A549 (cell line): ENCODE measurements at places on chromosomes 3 and 15.

GRCh38 chr3:105823149-105823867, 45.5 kb downstream of the CBLB start:
- peak; percentile 65 for DNase-seq

GRCh38 chr15:81185631-81186295, 10.9 kb upstream of the IL16 start:
- DNase-seq, result no peak

- DNase-seq, result peak; percentile 74
Observed at GRCh38 chr15:69478259-69478781, 25.7 kb downstream of the RPLP1 start.

DNA sequence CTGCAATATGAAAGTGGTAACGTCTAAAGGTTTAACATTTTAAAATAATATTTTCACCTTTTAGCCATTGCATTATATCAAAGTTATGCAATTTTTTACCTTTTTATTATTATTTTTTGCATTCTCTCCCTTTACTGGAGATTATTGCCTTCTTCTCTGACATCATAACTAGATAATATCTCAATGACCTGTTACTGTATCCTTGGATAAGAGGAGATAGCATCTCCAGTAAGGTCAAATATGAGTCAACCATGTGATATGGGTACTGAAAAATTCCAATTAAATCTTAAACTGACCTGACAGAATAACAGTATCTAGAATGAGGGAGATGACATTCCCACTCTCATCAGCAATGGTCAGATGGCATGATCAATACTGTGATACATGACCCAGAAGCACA, 108.3 kb downstream of the ZBTB20 start:
- no peak for DNase-seq

- DNase-seq, result peak; percentile 11
Observed at GRCh38 chr3:140441006-140441405, 236.9 kb upstream of the TRIM42 start.

GRCh38 chr3:119883461-119884160, 101.7 kb downstream of the NR1I2 start:
- no peak for DNase-seq

GRCh38 chr3:44762170-44762677, 630 bp downstream of the KIF15 start:
- no peak for DNase-seq

DNA sequence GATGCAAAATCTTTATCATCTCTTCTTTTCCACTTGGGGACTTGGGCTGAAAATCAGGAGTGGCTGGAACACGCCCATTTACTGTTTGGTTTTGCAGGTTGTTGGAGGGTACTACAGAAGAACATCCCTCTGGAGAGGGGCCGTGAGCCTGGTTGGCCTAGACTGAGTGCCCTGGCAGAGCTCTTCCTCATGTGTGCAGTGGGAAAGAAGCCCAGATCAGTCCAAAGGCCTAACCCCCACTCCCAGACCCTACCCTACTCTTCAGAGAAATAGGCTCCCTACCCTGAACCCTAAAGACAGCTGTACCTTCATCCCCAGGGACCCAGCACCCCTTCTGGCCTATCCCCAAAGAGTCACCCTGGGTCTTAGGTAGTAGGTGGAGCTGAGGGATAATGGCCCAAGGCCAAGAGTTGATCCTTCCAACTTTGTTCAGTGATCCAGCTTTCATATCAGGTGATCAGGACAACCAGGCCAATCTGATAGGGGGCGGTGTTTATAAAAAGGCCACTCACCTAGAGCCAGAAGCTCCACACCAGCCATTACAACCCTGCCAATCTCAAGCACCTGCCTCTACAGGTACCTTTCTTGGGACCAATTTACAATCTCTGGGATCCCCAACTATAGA, at the start of gene CYP1A2:
Gene CYP1A2, plus strand, starts transcription at position 524 of the 625 bp plus-strand sequence. CDS start 894 bp downstream, outside the sequence.
- no peak for DNase-seq

GRCh38 chr15:68921926-68922325, 8.4 kb upstream of the SPESP1 start:
- DNase-seq, result no peak

DNA sequence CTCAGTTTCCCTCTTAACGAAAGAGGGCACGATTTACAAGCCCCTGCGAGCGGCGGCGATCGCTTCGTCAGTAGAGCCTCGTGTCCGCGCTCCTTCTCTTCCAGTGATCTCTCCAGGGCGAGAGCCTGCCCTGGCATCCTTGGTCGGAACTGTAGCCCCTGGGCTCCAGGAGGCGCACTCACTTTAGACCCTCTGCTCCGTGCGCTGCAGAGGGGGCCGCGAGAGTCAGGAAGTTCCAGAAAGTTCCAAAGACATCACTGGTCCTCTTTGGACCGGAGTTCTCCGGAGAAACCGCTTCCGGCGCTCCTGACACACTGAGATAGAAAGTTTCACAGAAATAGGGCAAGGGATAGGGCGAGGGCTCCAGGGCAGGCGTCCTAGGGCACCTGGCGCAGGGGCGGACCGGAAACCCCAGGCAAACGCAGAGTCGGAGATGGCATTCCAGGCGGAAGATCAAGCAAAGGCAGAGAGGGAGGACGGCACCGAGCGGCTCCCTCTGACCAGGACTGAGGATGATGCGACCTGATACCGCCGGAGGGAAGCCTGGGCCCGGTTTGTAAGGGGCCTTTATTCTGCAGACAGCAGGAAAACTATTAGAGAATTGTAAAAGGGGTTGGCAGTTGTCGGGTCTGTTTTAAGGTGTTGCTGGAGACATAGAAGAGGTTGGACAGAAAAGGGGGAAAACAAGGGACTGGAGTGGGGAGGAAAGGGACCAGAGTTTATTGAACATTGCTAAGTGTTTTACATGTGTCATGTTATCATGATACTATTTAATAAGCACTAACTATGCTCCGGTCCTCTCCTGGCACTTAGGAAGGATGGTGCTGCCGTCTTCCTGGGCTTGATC, 1.3 kb upstream of the CPEB1 start:
- DNase-seq, result no peak

- peak; percentile 77 for DNase-seq
Observed at GRCh38 chr15:66789029-66790025, 87.3 kb downstream of the SMAD6 start.

DNA sequence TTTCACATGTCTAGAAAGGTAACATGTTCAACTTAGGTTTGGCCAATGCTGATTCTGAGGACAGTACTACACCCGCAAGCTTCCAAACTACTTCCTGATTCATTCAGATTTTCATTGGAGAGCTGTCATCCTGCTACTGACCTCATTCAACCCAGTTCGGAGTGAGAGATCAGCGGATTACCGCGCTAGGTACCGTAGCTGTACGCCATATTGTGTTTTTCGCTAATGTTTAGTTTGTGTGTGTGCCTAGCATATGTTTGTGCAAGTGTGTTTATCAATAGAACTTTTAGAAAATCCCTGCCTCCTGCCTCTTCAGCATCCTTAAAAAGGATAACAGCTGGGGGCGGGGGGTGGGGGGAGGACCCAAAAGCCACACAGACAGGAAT, 1.1 kb downstream of the ZBTB20 start:
- DNase-seq, result peak; percentile 84

DNA sequence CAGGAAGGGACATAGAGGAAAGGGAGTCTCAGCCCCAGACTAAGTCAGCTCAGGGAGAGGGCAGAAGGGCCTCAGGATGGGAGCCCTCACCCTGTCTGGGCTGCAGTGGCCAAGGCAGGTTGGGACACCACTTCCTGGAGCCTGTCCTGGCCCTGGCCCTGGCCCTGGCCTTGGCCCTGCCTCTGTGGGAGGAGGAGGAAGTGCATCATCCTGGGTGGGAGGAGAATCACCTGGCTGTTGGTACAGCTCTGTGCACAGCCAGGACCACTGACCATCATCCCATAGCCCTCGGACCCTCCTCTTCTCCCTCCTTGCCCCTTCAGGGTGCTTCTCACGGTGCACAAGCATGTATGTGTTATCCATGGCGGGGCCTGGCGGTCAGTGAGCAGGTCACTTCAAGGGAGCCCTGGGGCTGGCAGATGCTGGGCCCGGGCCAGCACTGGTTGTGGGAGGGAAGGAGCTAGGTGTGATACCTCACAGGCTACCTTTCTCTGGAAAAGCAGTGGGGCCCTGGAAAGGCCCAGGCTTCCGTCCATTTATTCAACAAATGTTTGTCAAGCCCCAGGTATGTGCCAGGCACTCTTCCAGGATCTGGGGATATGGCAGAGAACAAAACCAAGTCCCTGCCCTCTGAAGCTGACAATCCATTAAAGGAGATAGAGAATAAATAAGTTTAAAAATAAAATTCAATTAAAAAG, 8.2 kb upstream of the APEH start:
- no peak for DNase-seq

- no peak for DNase-seq
Observed at GRCh38 chr3:111541911-111542483, at the start of gene CD96. TSS of gene CD96 (plus strand) at chr3:111542197. CDS start at chr3:111542249, 52 bp downstream.

DNA sequence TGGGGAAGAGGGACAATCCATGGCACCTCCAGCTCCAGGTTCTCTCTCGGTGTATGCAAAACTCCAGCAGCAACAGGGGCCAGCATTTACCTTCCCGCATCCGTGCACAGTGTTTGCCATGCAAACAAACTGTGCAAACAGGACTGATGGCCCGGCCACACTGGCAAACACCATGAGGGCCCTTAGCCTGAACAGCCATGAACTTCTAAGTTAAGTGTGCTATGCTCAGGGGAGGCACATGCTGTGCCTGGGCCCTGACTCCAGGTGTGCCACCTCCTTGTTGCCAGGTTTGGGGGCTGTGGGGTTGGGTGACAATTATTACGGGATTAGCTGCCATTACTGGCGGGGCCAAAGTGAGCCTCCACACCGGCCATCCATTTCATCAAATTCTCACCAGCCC, 57.5 kb downstream of the CACNA2D2 start:
- no peak for DNase-seq

DNA sequence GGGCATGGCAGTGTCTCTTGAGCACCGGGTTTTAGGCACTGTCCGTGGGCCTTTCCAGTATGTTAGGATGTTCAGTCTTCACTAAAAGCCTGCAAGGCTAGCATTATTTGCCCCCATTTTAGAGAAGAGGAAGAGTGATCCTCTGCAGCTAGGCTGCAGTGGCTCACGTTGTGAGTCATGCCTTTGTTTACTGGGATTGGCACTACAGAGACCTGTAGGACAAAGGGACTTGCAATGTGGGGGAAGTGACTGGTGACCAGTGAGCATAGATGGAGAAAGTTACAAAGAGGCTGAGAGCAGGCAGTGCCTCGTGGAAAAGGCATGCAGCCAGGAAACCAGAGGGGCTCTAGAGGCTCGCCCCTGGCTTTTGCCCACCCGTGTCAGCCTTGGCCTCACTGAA, 26.8 kb upstream of the CPNE9 start:
- DNase-seq, result no peak

DNA sequence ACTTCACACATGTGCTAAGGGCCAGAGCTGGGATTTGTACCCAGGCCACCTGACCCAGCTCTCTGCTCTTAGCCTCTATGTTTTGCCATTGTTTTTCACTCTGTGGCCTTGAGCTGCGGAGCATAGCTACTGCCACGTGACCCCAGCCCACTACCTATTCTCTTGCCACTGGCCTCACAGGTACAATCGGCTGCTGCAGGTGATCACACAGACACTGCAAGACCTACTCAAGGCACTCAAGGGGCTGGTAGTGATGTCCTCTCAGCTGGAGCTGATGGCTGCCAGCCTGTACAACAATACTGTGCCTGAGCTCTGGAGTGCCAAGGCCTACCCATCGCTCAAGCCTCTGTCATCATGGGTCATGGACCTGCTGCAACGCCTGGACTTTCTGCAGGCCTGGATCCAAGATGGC, 46.2 kb downstream of the SEMA3G start:
- DNase-seq, result no peak

GRCh38 chr3:186280737-186281136, 81.3 kb downstream of the DGKG start:
- DNase-seq, result no peak

DNA sequence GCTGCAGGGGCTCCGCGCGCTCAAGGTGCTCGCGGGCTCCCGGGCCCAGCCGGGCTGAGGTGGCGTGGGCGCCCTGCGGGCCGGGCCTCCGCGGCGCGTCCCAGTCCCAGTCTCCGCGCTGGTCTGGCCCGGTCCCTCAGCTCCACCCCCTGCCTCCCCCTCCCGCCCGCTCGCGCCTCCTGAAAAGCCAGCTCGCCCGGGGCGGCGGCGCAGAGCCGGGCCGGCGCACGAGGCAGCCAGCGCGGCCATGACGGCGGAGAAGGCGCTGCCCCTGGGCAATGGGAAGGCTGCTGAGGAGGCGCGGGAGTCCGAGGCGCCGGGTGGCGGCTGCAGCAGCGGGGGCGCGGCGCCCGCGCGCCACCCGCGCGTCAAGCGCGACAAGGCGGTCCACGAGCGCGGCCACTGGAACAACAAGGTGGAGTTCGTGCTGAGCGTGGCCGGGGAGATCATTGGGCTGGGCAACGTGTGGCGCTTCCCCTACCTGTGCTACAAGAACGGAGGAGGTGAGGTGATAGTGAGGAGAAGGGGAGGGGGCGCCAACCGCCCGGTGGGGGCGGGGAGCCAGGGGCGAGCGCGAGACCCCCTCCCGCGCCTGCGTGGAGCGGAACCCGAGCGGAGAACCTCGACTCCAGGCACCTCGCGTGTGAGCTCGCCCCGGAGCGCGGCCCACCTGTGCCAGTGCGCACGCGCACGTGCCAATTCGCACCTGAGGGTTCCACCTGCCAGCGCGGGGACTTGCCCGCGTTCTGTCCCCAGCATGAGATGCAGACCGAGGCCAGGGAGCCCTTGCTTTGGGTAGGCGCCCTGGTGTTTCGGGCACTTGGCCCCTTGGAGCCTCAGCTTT, at the start of gene SLC6A11:
Gene SLC6A11, plus strand, starts transcription at position 210 of the 844 bp plus-strand sequence. Its CDS starts 38 bp downstream, at position 248.
- no peak for DNase-seq

- DNase-seq, result no peak
Observed at GRCh38 chr3:134802428-134803050, 7.5 kb downstream of the EPHB1 start.

GRCh38 chr15:28725556-28725955, 13.3 kb upstream of the GOLGA8M start:
- no peak for DNase-seq

GRCh38 chr15:57307527-57308169, 68.7 kb upstream of the CGNL1 start:
- DNase-seq, result peak; percentile 40

GRCh38 chr15:78390826-78391225, 47.2 kb upstream of the IREB2 start:
- DNase-seq, result no peak

GRCh38 chr3:149005416-149005815, 14.1 kb downstream of the GYG1 start:
- no peak for DNase-seq

DNA sequence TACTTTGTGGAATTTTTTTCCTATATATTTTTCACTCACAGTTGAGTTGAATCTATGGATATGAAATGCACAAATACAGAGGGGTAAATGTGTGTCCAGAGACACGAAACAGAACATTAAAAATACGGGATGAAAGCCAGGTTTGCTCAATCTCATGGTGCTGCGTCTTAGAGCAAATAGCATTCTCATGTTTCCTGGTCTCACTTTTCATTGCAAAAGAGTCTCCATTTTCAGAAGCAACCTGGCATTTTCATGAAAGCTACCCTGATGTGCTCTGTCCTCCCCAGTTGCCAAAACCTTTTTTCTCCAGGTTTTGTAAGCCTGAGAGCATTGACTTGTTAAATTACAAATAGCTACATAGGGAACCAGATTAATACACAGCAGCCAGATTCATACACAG, 49.5 kb upstream of the MBNL1 start:
- no peak for DNase-seq
